ENCODE measurements at places on chromosomes 7 and 10.

- DNase-seq = no peak
Measured at GRCh38 chr10:98238391-98238790, 29.6 kb downstream of the LOXL4 start.

- DNase-seq = peak; percentile 29
Measured at GRCh38 chr7:122532406-122533269, 166.3 kb downstream of the RNF133 start.

- DNase-seq = no peak
Measured at GRCh38 chr7:21134631-21135030, 293.3 kb upstream of the SP4 start.

DNA sequence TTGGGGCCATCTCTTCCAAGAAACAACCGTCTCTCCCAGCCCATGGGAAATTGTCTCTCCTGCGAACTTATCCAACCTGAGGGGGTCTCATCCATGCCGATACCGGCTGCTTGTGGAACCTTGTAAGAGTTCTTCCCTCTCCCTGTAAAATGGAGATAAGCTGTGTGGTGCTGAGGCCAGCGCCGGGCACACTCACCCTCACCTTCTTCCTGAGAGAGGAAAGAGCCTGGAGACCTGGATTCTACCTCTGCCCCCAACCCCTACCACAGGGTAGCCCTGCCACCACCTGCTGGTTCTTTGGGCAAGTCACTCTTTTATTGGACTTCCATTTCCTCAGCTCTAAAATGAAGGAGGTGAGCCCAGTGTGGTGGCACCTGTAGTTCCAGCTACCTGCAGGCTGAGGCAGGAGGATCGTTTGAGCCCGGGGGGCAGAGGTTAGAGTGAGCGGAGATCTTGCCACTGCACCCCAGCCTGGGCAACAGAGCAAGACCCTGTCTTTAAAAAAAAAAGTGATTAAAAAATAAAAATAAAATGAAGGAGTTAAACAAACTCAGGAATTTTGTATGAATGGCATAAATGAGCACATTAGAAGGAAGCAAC is 38.4 kb upstream of the PSAP start:
- DNase-seq = no peak

DNA sequence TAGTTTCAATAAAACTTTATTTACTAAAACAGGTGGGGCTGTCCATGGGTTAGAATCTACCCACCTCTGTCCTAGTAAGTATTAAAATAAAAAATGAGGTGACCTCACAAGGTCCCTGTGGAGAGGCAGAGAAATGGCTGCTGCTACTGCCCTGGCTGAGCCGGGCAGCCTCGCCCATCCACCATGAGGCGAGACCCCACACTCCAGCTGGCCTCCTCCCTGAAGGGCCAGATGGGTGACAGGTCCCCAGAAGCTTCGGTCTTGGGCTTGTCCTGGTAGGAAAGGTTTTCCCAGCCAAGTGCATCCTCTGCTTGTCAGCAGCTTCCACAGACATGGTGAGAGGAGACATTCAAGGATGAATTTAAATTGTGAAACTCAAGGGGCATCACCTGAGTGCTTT is 565.8 kb downstream of the PTPRN2 start:
- no peak for DNase-seq

GRCh38 chr7:139341058-139341775 is at the start of gene FMC1:
Gene FMC1 (plus strand): TSS chr7:139341337. CDS start chr7:139341385, 48 bp downstream.
- peak; percentile 94 for DNase-seq
